ENCODE measurements at places on chromosomes 13 and 19. TPM values are rescaled to one million over a fixed set of nuclear protein-coding genes. Genes with fewer than 3 reads are reported as not detected.
A peak's percentile ranks its signal among the peaks of the same experiment; 100 is the strongest.

- no peak overlapping the region for H3K27ac ChIP-seq
- H3K27me3 ChIP-seq = no peaks in the 10 kb centered on the region
- DNase-seq = peak; percentile 22
- no peak overlapping the region for H3K4me3 ChIP-seq
- H3K36me3 ChIP-seq = peaks cover 56% of the 10 kb centered on the region
Measured at GRCh38 chr19:44876930-44877535, 14.0 kb upstream of the TOMM40 start.

- no peak overlapping the region for H3K27ac ChIP-seq
- DNase-seq = no peak
- H3K4me1 ChIP-seq = no peaks in the 10 kb centered on the region
- no peaks in the 10 kb centered on the region for H3K27me3 ChIP-seq
Measured at GRCh38 chr19:50036908-50037307, 11.1 kb downstream of the ZNF473 start.

IGFL4 gene
- not detected for total RNA-seq

CACNG8 gene
- 0.15 TPM for total RNA-seq

DNA sequence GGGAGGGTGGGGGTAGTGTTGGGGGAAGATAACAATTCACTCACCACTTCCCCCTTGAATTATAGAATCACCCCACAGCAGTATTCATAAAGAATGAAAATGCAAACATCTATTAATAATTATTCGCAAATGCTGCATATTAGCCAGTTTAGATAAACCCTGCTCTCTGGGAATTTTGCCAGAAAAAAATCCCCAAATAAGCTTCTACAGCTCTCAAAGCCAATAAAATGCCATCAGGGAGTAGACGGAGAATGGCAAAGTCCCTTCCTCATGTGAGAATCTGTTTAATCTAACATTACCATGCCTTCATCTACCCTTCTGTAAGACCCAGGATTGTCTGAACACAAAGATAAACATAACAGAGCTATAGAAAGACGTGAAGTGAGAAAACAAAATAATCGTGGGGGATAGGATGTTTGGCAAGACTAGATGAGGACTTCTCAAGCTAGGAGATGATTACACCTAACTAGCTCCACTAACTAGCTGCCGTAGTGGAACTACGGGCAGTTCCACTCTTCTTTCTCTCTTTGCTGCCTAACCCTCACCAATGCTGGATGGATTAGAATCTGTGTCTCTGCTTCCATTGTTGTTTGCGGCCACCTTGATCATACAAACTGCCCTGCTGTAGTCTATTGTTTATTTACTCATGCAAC lies 32.4 kb upstream of the CACNA1A start:
- no peaks in the 10 kb centered on the region for H3K36me3 ChIP-seq
- no peak overlapping the region for H3K27ac ChIP-seq
- H3K27me3 ChIP-seq = no peaks in the 10 kb centered on the region
- no peaks in the 10 kb centered on the region for H3K4me1 ChIP-seq

All from lung (tissue), 17 donors.